ENCODE measurements at places on chromosomes 4 and X.

DNA sequence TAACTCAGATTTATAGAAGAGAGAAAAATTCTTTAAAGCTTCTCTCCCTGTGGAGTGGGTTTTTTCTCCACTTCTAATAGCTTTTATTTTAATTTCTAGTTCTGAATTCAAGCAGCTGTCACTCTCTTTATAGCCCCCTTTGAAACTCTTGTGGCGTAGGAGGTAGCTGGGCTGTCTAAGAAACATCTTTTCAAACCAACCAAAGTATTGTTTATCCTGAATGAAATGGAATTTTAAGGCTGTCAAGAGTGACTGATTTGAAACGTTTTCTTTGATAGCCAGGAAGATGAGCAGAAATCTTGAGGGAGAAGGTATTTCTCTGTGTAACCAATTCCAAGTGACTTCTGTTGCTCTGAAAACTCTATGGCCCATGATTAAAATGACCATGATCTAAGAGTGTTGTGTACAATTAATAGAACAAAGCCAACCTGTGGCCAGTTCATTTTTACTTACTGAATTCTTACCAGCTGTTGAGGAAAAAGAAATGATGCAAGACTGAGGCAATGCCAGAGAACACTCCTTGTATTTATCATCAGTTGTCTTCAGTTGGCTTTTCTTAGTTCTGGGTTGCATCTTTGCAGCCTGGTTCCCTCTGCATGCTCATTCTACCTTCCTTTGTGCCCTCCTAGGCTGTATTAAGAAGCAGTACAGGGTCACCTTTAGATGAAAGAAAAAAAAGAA, 298.4 kb downstream of the ARHGAP10 start:
- no peak for DNase-seq

- DNase-seq = no peak
These were observed 37.2 kb upstream of the SCRG1 start for GRCh38 chr4:173436149-173436579.

DNA sequence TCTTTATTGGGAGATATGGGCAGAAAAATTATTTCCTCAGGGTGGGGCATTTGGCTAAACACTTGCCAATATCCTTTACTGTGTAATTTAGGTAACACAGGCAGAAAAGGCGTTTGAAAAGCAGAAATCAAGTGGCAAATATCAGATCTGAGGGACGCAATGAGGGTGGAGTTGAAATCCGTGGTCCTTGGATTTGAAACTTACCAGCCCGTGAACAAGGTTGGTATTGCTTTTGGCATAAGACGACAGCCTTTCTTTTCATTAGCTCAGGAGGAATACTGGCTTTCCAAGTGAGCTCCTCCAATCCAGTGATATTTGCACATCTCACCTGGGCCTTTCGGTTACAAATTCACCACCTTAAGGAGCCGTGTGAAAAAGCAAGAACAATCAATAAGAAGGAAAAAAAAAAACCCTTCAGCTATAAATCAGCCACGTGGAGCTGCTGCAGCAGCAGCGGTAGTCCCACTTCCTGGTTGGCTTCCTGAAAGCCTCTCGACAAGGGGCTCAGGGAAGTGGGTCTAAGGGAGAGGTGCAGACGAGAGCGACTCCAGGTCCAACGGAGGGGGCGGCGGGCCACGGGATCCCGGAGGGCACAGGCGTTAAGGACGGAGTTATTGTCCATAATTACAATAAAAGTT, 734 bp upstream of the GALNT7 start:
- peak; percentile 48 for DNase-seq

- DNase-seq = no peak
These were observed 62.8 kb upstream of the DOCK11 start for GRCh38 chrX:118432799-118433198.

DNA sequence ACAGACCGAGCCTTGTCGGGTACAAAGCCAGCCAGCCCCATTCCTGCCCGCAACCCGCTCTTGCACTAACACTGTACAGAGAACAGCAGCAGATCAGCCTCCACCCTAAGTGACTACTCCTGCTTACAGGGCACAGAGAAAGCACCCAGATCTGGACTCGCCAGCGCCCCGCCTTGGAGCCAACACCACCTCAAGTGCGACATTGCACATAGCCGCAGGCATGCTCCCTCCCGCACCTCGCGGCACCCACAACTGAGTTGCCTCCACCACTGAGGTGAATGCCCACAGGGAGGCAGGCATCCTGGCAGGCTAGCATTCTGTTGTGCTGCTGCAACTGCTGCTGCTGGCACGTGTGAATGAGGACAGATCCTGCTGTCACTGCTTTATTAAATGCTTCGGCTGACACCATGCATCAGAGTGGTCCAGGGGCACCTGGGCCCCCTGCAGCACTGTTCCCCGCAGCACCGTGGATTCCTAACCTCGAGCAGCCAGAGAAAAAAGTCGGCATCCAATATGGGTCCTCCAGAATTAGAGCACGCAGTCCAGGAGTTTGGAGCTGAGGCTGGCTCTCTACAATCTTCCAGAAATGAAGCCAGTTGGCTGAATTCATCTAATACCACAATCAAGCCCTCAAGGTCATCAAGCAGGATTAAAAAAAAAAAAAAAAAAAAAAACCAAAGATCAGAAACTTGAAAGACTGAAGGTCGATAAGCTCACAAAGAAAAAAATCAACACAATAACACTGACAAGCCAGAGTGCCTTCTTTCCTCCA, 352.9 kb downstream of the GASK1B start:
- no peak for DNase-seq

- no peak for DNase-seq
These were observed 63.2 kb downstream of the AASDH start for GRCh38 chr4:56324011-56324610.

All from caudate nucleus (tissue), 63 donors.